NCI-H2081 treated with DMSO at 0.1 percent for 48 hours (cell line): ENCODE measurements at places on chromosomes 4 and X.

GRCh38 chr4:155207534-155208257 lies 740 bp upstream of the NPY2R start:
- no peak for DNase-seq

GRCh38 chr4:74555231-74555630 lies 110.3 kb downstream of the AREG start:
- DNase-seq = no peak

GRCh38 chrX:149152941-149153340 lies 352.2 kb downstream of the IDS start:
- no peak for DNase-seq

DNA sequence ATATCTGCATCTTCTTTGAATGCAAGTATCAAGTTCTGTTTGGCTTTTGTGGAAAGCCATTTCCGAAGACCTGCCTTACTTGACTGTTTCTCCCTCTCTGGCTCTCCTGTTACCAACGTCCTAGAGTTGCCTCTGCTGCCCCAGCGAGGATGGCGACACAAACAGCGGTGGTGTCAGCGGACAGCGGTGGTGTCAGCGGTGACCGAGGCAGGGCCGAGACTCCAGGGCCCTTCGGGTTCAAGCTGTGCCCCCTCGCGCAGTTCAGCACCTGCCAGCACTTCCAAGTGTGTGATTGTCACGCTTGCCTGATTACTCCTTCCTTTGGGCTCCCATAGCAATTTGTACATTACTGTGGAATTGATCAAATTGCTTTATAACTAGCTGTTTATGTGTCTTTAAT lies 336.9 kb upstream of the FAT1 start:
- DNase-seq = no peak

DNA sequence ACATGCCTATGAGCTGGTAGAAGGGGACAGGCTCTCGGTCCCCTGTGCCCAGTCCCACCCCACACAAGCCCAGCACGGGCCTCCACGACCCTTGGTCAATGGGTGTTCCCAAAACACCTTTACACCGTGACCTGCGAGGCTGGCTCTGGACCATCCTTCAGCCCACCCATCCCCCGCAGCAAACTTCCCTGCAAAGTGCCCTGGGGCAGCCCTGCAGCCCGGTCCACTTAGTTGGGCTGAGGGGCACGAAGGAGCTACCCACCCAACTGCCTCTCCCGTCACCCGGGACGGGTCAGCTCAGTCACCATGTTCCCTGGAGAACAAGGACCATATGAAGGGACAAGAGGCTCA lies 23.4 kb downstream of the WDR1 start:
- no peak for DNase-seq

DNA sequence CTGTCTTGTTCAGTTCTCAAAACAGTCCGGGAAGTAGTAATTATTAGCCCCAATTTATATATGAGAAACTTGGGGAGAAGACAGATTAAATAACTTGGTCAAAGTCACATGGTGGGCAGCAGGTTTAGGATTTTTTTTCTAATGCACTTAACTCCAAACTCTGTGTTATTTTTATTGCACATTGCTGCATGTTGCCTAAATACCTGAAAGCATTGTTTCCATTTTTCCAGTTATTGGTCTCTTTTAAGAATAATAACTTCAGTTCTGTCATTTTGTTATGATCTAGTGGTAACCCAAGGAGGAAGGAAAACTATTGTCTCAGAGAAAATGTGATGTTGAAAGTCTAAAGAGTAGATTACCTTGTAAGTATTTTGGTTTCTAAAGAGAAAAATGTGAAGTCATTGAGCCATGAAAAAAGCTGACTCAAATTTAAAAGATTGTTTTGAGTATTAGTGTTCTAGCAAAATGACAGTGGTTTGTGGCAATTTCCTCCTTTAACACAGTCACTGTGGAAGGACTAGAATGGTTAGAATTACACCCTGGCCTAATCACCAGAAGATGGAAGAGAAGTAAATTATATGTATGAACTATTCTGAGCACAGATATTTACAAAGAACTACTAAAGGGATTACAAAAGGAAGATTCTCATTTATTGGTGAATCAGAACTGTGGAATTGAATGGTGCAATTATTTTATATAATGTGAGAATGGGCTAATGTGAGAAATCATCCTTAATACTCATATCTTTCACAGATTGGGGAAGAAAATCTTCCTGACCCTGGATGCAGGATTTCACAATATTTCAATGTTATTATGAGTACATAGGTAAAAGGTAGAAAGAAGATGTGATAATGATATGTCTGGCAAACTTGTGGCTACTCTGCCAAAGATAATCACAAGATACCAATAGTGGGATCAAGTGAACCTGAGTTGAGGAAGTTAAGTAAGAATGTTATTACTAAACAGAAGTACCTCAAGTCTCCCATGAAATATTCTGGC lies 21.7 kb upstream of the CXCL8 start:
- DNase-seq = no peak
